ENCODE measurements at places on chromosomes 1 and 21. TPM values are rescaled to one million over a fixed set of nuclear protein-coding genes. Genes with fewer than 3 reads are reported as not detected.

DNA sequence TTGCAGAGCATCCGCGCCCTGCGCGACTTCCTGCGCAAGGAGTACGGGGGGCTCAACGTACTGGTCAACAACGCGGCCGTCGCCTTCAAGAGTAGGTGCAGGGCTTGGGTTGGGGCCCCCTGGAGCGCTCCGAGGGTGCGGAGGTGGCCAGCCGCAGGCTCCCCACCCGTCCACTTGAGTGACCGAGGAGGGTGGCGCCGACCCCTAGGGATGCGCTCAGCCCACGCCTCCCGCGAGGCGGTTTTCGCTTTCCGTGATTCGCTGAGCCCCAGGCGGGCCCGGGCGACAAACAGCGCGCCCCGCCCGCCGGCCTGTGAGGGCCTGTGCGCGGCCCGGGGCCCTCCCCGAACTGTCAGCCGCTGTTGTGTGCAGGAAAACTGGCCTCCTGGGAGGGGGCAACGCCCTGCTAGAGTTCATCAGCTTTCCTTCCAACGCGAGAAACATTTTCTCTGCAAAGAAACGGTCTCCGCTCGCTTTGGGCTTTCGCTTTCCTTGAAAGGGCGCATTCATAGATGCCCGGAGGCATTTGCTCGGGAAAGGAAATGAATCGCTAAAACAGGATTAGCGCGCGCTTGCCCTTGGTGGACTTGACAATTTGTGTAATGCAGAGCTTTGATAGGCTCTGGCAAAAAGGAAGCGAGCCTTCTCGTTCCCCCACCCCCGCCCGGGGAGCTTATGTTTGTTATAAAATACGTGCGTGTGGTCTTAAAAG is 668 bp downstream of the CBR3 start:
- peak; percentile 44 for DNase-seq

- no peak for DNase-seq
These were observed 693 bp downstream of the RAB4A start for GRCh38 chr1:229271448-229272159.

DNA sequence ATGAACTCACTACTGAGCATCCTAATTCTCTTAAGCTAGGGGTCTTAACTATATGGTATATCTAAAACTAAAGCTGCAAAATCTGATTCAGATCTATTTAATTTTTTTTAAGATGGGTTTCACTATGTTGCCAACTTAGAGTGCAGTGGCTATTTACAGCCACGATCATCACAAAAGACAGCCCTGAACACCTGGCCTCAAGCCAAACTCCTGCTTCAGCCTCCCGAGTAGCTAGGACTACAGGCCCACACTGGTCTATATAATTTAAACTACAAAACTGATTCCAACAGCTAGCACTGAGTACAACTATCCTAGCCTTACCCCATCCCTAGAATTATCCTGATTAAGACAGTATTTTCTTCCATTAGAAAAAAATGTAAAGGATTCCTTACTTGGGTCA is 37.1 kb downstream of the EIF4G3 start:
- DNase-seq: no peak

DNA sequence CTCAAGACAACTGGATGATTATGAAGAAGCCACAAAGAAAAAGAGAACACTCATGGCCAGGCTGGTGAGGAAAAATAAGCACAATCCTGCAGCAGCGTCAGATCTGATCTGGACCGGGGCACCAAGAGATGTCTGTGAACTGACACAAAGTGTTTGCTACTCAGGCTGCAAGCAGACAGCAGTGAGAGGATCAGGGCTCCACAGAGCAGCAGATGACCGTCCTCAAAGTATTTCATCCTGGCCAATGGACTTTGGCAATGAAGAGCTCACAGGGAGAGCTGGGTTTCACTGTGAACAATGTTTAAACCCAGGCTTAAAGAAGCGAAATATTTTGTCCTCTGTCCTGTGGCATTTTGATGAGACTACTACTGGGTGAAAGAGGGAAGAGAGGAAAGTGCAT is 299.2 kb downstream of the GPATCH2 start:
- DNase-seq: no peak

The UBL4B gene
- not detected for total RNA-seq

All from omental fat pad (tissue), 4 donors.